SW 1271 (cell line): ENCODE measurements at places on chromosomes 3 and 15.

- no peak for DNase-seq
These were observed 33.3 kb upstream of the MEIS2 start for GRCh38 chr15:37133602-37134001.

DNA sequence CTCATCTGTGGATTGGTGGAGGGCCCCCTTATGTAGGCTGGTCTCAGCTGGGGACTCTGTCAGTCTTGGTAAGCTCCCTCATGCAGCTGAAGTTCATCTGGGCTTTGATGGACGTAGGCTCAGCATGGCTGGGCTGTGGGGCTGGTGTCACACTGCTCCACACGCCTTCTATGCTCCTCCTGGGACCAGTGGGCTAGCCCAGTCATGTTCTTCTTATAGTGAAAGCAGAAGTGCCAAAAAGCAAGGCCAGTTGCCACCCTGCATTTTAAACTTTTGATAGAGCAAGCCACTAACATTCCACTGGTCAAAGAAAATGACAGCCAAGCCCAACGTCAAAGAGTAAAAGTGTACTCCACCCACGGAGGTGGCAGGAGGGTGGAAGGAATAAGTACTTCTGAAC lies 165.5 kb downstream of the MEX3B start:
- DNase-seq, result no peak

- DNase-seq, result no peak
These were observed 158.8 kb downstream of the POLR2M start for GRCh38 chr15:57865294-57865693.

DNA sequence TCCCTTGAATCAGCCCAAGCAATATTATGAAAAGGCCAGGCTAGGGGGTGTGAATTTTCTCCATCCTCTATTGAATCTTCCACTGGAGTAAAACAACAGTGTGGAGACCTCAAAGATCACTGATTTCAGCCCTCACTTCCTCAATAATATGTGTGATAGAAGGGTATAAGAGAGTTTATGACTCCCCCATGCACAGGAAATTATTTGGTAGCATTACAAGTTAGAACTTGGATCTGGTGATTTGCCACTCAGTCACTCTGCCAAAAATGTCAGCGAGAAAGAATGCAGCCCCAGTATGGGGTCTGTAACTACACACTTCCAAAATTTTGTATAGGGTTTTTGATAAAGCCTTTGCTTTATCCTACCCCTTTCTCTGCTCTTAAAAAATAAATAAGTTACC lies 81.0 kb upstream of the KCNMB2 start:
- DNase-seq, result no peak

DNA sequence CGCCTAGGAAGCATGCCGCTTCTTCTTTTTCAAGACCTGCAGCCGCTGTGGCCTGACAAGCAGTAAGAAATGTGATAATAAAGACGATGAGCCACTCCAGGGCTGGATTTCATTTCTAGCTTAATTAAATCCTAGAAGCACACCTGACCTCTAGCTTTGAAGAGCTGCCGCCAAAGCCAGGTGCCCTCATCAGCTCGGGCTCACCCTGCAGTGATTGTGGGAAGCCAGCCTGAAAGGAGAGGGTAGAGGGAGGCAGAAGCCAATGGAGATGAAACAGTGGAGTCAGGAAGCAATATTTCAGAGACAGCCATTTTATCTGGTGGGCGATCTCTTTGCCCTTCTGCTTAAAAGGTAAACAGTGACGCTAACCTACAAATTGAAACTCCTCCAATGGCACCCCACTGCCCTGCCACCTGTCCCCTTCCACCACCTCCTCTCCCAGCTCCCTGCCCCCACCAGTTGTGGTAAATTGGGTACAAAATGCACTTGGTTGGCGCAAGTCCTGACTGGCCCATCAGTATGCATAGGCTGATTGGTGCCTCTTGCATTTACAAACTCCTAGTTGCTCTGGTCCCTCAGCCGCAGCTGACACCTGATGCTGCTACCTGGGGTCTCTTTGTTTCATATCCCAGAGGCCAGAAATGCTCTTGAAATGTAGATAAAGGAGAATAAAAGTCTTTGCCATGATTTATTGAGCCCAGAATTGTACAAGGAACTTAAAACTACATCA lies 385.3 kb downstream of the PDCD6IP start:
- DNase-seq, result no peak

DNA sequence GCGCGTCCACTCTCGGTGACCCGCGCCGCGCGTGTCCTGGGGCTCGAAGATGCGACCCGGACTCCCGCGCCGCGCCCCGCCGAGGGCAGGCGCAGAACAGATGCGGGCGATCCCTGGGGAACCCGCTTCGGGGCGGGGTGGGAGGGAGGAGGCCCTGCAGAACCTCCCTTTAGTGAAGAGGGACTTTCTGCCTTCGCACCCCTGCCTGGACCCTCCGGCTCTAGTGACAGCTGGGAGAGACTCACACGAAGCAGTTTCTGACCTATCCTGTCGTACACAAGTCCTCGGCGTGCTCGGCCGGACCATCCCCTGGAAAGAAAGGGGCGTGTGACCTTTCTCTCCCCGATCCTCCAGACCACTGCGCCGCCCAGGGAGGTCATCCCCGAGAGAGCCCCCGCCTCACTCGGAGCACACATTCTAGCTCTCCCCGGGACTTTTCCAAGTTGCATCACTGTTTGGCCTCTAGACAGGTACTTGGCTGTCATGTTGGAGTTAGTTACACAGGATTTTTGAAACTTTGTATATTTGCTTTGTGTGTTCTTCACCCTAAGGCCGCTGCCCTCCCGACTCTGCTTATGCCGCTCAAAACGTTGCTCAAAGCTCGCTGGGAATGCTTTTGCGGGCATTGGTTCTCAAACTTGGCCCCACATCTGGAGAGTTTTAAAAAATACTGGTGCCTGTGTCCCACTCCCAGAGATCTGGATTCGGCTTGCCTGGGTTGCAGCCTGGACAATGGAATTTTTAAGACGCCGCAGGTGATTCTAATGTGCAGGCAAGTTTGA lies 582 bp downstream of the CGNL1 start:
- no peak for DNase-seq

DNA sequence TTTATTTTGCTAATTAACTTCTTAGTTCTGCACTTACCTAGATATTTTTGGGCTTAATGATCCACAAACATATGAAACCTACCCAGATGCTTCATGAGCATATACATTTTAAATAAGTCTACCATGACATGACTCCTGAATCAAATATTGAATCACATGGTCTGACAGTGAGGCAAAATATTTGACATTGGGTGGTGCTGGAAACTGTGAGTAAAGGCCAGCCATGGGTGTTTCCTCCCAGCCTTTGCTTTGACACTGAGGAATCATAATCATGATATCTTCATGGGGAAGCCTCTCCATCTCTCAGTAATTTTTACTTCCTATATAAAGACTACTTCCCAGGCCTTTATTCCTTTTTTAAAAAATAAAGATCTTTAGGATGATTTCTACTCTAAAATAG lies 22.8 kb upstream of the SSR3 start:
- DNase-seq, result no peak

GRCh38 chr3:61848885-61849284 lies 287.5 kb downstream of the PTPRG start:
- no peak for DNase-seq

GRCh38 chr3:189232790-189233189 lies 61.0 kb downstream of the TPRG1 start:
- DNase-seq, result no peak

GRCh38 chr3:157573281-157573680 lies 70.1 kb upstream of the VEPH1 start:
- no peak for DNase-seq

DNA sequence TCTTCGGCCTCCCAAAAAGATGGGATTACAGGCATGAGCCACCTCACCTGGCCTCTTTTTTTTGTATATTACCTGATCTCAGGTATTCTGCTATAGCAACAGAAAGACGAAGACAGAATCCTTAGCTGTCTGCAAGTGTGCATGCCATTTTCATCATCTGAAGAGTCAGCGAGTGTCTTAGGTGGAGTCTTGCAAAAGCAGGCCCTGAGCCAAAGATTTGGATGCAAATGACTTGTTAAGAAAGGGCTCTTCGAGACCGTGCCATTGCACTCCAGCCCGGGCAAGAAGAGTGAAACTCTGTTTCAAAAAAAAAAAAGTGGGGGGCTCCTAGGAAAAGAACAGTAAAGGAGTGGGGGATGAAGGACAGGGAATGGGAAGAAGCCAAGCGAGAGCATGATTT lies 10.2 kb upstream of the TRIM69 start:
- DNase-seq, result no peak

- DNase-seq, result no peak
These were observed 106.6 kb downstream of the TGFBR2 start for GRCh38 chr3:30712991-30713390.

- no peak for DNase-seq
These were observed 359.8 kb downstream of the LPP start for GRCh38 chr3:188513662-188514328.

DNA sequence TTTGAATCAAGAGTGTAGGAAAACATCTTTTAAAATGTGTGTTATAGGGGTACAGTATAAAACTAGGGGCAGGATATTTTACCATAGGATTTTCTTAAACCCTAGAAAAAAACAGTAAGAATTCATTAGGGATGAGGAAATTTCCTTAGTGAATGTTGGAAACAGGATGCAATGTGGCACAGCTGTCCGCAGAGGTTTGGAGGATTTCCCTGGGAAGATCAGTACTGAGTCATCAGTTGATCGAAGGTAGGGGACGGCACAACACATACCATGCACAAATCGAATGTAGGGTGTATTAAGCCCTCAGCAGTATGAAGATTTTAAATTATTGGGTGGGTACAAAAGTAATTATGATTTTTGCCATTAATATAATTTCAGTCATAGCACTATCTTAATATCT lies 49.9 kb downstream of the FNDC3B start:
- no peak for DNase-seq
